Lower lobe of right lung (tissue), 2 donors: ENCODE measurements at places on chromosomes 2 and 18. TPM values are rescaled to one million over a fixed set of nuclear protein-coding genes. Genes with fewer than 3 reads are reported as not detected.

The GALNT3 gene
- 27.8 TPM for total RNA-seq

The CBLN2 gene
- not detected for total RNA-seq

The DUSP2 gene
- 5.5 TPM for total RNA-seq

The RETSAT gene
- 55.5 TPM for total RNA-seq

The ZNF892 gene
- total RNA-seq = 3.9 TPM

The DNAJC5G gene
- not detected for total RNA-seq

DNA sequence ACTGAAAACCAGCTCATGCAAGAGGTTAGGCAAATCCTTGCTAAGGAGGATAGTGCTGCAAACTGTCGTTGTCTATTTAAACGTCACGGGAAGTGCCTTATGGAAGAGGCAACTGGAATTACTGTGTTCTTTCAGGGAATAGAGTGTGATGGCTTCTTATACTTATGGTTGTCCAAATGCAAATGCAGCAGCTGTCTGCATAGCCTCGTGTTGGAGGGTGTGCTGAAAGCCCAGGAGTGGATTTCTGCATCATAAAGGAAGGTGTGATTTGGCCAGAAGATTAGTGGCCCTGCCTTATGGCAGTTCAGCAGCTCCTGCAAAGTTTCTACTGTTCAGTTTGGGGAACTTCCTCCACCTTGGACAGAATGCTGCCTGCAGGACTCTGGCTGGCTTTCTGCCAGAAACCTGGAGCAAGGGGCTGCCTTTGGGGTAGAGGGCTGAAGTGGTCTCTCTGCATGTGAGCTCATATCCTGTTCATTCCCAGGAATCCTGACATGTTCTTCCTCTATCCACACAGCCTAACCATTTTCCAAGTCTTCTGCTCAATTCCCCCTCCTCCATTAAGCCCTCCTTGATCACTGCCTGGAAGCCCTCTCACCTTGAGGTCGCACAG lies 321.2 kb upstream of the CXCR4 start:
- no peak for DNase-seq

- DNase-seq = peak; percentile 86
Observed at GRCh38 chr2:178413472-178414265, 37.3 kb downstream of the PRKRA start.

- no peak for DNase-seq
Observed at GRCh38 chr2:7127156-7127555, 209.9 kb downstream of the RNF144A start.

- DNase-seq = no peak
Observed at GRCh38 chr2:134080386-134081089, 173.3 kb upstream of the MGAT5 start.

- no peak for DNase-seq
Observed at GRCh38 chr18:70418546-70419311, 129.9 kb downstream of the SOCS6 start.

- no peak for DNase-seq
Observed at GRCh38 chr2:233336541-233336940, 17.8 kb upstream of the DGKD start.

DNA sequence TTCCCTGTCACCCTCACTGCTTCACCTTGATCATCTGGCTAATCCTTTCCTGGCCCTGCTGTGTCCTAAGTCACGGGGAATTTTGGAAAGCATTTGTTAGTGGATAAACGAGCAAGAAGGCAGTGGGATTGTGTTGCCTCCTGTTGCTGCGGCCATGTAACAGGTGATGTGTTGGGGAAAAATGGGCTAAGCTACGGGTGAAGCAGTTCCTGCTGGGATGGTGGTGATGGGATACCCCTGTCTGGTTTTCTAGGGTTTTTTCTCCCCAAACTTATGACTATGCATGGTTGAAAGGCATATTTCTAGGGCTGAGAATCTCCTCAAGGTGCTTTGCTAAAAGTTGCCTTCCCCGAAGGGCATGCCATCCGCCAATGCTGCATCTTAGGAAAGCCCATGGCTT lies 68.1 kb downstream of the WDSUB1 start:
- no peak for DNase-seq

DNA sequence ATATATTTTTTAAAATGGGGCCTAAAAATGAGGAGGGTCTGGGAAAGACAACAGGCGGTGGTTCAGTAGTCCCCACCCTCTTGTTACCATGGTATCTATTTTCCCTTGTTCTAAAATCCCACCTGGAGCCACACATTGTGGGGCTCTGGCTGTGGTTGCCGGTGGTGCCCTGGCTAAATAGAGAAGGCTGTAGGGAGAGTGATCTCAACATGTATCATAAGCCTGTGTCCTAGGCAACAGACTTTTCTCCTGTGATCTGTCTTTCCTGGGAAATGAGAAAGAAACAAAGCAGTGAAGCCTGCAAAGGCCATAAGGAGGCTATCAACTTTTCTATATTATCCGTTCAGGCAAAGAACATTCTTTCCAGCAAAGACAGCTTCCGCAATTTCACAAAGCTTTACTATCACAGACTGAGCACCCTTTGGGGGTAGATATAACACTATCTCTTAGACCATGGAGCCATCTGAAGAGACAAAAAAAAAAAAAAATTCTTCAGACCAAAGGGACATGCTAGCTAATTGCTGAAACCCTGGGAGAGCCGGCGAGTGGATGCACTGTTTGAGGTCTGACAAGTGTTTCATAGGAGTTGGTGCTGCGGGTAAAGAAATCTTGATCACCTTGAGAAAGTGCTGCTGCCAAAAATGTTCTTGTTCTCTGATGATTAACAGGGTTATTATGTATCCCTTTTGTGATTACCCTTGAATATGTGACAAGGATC lies 879.2 kb upstream of the DDX18 start:
- DNase-seq = no peak

GRCh38 chr2:127940641-127941040 lies 54.9 kb upstream of the AMMECR1L start:
- no peak for DNase-seq

- DNase-seq = no peak
Observed at GRCh38 chr18:64714086-64714485, 565.2 kb upstream of the LINC00305 start.

DNA sequence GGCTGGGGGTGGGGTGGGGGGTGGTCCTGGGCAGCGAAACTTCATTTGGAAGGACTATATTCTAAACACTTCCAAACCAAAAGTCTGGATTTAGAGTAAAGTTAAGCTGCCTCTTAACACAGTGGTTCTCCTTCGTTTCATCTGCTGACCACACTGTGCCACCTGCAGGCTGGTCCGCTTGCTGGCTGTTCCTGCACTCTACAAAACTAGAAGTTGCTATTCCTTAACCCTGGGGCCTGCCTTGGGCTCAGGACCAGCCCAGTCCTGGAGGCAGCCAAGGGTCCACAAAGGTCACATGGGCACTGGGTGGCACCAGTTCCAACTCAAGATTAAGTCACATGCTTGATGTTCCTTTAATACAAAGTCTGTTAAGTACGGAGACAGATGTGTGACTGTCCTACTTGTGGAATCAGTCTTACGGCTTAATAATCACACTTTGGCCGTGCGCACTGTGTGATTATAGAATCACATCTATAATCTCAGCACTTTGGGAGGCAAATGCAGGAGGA lies 195.4 kb downstream of the FAM210A start:
- peak; percentile 61 for DNase-seq

GRCh38 chr2:151009437-151010175 lies 252.1 kb downstream of the RBM43 start:
- no peak for DNase-seq

DNA sequence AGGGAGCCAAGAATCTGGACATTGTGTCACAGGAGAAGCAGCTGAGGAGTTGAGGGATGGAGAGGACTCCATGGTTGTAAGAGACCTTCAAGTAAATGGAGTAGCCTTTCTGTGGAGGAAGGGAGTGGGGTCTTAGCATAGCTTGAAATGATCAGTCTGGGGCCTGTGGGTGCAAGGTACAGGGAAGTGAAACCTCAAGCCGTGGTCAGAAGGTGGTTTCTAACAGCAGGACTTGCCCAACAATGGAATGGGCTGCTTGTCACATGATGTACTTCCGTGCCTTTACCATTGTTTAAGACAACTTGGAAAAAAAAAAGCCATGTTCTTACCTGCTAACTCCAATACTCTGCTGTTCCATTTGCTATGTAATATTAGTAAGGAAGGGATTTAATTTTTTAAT lies 140.7 kb downstream of the LDLRAD4 start:
- DNase-seq = no peak

DNA sequence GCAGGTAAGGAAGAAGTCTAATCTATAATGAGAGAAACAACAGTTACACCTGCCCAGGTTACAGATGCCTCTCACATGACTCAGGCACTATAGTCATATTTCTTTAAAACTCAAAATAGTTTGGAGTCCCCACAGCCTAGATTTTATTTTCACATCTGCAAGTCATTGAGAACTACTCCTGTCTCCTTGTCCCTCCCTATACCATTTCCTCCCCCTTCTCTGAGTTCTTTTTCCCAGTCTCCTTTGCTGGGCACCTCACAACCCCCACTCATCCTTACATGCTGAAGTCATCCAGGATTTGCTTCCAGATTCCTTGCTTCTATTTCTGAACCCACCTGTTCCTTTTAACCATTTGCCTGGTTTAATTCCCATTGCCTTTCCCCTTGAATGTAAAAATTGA lies 73.1 kb upstream of the KCNE4 start:
- DNase-seq = no peak

- DNase-seq = no peak
Observed at GRCh38 chr2:238023608-238024007, 37.2 kb upstream of the SCLY start.

GRCh38 chr18:13392029-13392750 lies 173.6 kb downstream of the LDLRAD4 start:
- DNase-seq = no peak

- no peak for DNase-seq
Observed at GRCh38 chr2:74514368-74515270, at the start of gene TLX2. TSS of gene TLX2 (plus strand) at chr2:74514450. CDS start at chr2:74514807, 357 bp downstream.

- DNase-seq = no peak
Observed at GRCh38 chr18:51278045-51278649, 80.7 kb upstream of the MEX3C start.

- no peak for DNase-seq
Observed at GRCh38 chr2:127410871-127411652, 7.2 kb upstream of the PROC start.

DNA sequence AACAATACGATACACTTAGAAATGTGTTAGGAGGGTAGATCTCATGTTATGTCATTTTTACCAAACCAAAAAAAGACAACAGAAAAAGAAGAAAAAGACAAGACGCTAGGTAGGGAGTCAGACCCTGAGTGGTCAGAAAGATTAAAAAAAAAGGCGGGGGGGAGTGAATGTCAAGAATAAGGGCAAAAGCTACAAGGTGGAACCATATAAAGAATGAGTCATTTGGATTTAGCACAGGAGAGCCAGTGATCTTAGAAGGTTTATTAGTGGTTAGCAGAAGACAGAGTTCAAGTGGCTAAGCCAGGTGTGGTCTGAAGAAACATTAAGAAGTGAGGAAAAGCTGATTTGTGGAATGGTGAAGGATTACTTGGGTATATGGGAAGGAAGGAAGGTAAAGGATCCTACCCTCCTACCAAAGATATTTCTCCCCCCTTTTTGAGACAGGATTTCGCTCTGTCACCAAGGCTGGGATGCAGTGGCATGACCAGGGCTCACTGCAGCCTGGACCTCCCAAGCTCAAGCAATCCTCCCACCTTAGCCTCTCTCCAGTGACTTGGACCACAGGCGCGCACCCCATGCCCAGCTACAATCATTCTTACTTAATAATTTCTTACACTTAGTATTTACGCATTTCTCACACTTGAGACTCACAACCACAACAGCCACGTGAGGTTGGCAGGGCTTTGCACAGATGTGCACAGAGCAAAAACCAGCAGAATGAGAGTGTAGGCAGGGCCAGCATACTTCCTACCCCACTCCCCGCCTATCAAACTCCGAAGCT lies 2.6 kb downstream of the DSC2 start:
- no peak for DNase-seq

GRCh38 chr2:64655873-64656272 lies 2.2 kb upstream of the SERTAD2 start:
- no peak for DNase-seq
